ENCODE measurements at places on chromosomes 7 and 10. TPM values are rescaled to one million over a fixed set of nuclear protein-coding genes. Genes with fewer than 3 reads are reported as not detected.

DNA sequence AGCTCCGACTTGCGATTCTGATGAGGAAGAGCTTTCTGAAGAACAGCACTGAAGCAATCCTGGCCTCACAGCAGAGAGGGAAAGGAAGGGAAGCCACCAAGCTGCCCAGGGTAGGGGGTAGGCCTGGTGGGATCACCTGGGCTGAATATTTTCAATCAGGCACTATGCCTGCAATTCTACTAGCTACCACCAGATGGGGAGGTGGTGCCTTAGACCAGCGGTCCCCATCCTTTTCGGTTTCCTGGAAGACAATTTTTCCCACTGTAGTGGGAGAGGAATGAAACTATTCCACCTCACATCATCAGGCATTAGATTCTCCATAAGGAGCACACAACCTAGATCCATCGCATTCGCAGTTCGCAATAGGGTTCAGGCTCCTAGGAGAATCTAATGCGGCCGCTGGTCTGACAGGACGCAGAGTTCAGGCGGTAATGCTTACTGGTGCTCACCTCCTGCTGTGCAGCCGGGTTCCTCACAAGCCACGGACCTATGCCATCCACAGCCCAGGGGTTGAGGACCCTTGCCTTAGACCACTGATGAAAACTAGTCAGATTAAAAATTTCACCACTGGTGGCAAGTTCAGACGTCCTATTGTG lies 2.7 kb downstream of the LRRC20 start:
- DNase-seq = no peak
- peaks cover 24% of the 10 kb centered on the region for H3K4me1 ChIP-seq
- no peaks in the 10 kb centered on the region for H3K27me3 ChIP-seq
- no peak overlapping the region for H3K27ac ChIP-seq
- no peak overlapping the region for H3K4me3 ChIP-seq
- no peaks in the 10 kb centered on the region for H3K36me3 ChIP-seq

DNA sequence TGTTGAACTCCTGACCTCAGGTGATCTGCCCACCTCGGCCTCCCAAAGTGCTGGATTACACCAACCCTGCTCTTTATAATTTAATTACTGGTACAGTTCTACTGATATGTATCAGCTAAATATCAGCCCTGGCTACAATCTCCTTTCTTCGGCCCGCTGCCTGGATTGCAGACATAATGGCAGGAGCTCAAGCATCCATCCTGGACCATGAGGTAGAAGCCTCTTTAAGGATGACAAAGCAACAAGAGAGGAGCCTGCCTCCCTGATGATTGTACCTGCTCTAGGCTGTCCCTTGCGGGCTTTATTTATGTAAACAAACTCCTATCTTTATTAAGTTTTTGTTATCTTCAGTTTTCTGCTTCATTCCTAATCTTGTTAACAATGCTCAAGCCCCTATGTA lies 5.6 kb upstream of the PSAP start:
- peaks cover 25% of the 10 kb centered on the region for H3K4me1 ChIP-seq
- no peak for DNase-seq
- H3K4me3 ChIP-seq = no peak overlapping the region
- no peak overlapping the region for H3K27ac ChIP-seq
- H3K27me3 ChIP-seq = no peaks in the 10 kb centered on the region

- H3K4me3 ChIP-seq = no peak overlapping the region
- no peaks in the 10 kb centered on the region for H3K36me3 ChIP-seq
- no peaks in the 10 kb centered on the region for H3K4me1 ChIP-seq
- no peak for DNase-seq
Measured at GRCh38 chr10:104146882-104147281, 24.9 kb downstream of the SFR1 start.

DNA sequence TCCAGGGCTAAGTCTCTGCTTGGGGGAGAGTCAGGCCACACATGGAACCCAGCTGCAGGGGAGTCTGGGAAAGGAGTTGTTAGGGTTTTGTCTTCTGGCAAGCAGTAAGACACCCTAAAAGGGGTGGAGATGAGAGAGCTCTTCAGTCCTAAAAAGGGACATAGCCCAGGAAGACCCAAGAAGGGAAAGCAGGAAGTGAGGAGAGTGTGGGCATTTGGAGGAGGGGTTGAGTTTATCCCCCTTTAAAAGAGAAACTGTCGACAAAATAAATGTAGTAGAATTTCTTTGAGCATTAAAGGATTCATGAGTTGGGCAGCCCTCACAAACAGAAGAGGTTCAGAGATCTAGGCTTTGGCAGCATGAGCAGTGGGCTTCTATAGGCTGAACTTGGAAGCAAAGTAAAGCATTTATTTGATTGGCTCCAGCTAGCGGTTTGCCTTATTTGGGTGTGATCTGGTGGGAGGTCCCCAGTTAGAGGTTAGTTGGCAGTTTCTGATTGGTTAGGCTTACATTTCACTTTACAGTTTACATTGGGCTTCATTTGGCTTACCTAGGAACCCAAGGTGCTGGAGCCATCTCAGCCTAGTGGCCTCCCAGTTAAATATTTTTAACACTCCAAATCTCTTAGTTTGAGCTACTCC lies 246.7 kb downstream of the CAMK1D start:
- H3K27ac ChIP-seq = no peak overlapping the region
- no peaks in the 10 kb centered on the region for H3K4me1 ChIP-seq
- peaks cover 4% of the 10 kb centered on the region for H3K36me3 ChIP-seq
- no peak for DNase-seq
- H3K27me3 ChIP-seq = no peaks in the 10 kb centered on the region
- no peak overlapping the region for H3K4me3 ChIP-seq

The ANTXRL gene
- total RNA-seq = not detected

The TMEM178B gene
- 0.99 TPM for total RNA-seq

The RBP3 gene
- not detected for total RNA-seq

The GRID2IP gene
- total RNA-seq = 0.13 TPM

The CLRN3 gene
- total RNA-seq = not detected

The LRRC18 gene
- total RNA-seq = not detected

Measured in osteocyte (in vitro differentiated cells).